GM20000 (cell line): ENCODE measurements at places on chromosomes 4 and X.

- DNase-seq, result no peak
These were observed 145.8 kb upstream of the ATP6AP2 start for GRCh38 chrX:40434947-40435346.

DNA sequence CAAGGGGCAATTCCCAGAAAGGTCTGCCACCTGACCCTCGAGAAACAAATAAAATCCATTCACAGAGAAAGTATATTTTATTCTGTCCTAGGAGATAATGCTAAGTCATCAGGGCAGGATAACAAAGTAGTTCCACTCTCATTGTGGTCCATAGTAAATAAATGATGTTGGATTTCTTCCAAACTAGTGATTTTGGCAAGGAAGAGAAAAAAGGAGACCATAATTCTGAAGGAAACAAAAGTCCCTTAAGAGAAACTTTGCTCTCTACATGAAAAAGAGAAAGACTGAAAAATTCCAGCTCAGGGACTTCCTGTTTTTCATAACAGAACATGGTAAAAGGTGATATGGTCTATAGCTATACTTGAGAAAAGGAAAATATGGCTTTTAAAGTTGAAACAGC lies 71.5 kb upstream of the DDX60 start:
- no peak for DNase-seq

DNA sequence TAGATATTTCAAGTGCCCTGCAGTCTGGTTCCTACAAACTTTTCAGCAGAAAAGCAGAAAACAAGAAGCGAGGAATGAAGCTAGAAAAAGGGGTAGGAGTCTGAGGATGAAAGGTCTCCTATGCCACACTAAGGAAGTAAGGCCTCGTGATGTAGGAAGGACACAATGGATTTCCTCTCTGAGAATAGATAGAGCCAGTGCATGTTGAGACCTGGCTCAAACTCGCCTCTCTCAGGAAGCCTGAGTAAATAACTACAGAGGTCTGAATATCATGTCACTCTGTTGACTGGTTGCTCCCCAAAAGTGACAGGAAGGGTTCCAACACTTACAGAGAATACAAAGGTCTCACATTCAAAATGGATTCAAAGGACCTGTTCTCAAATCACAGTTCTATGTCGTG lies 93.3 kb downstream of the GRIA3 start:
- no peak for DNase-seq

DNA sequence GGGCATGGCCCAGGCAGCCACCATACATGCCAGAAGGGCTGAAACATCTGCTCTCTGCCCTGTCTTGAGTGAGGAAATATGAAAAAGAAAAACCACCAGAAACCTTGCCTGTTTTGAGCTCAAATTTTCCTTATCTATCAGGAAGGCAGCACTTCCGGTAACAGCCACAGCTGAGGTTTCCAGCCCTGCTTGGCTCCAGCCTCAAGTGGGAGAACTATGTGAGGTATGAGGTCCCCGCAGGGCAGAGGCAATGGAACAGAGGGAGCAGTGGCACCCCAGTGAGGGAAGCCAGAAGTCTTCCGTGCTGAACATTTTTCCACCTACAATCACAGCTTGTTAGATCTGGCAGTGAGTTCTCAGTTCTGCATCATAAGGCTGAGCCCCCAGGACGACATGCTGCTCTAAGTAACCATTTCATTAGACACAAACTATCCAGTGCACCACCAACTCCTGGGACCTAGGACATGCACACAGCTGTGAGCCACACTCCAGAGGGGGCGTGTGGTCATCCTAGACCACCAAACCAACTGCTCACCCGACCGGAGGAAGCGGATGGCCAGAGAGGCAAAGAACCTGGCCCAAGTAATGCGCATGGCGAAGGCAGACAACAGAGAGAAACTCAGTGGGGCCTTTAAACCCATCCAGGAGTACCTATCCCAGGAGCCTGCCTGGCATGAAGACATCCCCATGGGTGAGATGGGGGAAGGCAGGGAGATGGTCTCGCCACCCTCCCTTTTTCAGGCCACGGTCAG lies 22.6 kb downstream of the WDR1 start:
- no peak for DNase-seq

DNA sequence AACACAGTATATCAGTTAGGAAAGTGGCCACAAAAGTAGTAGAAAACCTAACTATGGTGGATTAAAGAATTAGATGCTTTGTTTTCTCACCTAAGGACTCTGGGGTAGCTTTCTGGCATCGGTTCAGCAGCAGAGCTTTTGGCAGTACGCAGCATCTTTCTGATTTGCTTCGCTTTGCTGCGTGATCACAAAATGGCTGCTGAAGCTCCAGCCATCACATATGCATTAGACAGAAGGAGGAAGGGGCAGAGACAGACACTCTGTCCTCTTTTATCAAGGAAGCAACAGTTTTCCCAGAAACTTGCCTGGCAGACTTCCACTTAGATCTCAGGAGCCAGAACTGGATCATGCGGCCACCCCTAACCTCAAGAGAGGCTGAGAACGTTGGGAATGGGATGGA lies 15.1 kb downstream of the TREX2 start:
- no peak for DNase-seq

GRCh38 chr4:183366206-183366835 lies 44.1 kb upstream of the CLDN24 start:
- no peak for DNase-seq

DNA sequence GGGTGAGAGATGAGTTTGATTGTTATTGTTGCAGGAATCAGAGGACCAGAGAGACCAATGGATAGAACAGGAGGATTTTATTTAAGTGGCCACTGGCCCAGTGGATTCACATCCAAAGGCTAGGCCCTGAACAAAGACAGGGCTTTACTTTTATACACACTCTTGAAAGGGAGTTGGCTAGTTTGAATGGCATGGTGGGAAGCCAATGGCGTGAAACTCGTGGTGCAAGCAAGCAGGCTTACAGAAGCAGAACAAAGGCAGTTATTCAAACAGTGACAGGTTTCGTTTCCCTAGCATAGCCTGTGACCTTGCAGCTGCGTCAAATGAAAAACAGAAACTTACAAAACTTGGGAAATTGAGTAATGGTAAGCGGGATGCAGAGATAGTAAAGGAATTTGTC lies 110.2 kb upstream of the PRDX4 start:
- no peak for DNase-seq
